Endothelial cell (in vitro differentiated cells): ENCODE measurements at places on chromosomes 4 and X. TPM values are rescaled to one million over a fixed set of nuclear protein-coding genes. Genes with fewer than 3 reads are reported as not detected.

GRCh38 chrX:11770320-11770719 is 12.3 kb downstream of the MSL3 start:
- peak; percentile 9 for DNase-seq

PRR32 gene
- total RNA-seq, result not detected

DNA sequence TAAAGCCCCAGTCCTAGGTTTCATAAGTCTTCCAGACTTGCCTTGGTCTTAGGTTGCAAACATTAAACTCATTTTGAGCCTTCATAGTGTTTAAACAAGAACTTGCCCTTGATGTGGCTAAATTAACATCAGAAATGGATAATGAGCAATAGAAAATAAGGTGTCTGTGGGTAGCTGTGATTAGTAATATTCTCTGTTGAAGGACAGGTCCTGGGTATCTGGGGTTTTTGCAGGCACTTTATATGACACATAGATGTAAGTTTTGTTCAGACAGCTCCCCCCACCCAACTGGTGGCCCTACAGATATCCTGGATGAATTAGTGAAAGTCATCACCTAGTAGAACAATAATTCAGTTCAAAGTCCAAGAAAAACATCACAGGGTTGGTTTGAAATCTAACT is 272.5 kb downstream of the PTTG2 start:
- no peak for DNase-seq

GRCh38 chr4:184355111-184355604 is 119.2 kb downstream of the IRF2 start:
- DNase-seq, result peak; percentile 72

- no peak for DNase-seq
Measured at GRCh38 chrX:34379891-34380290, 247.8 kb upstream of the FAM47A start.

GRCh38 chr4:142091691-142092182 is 455.4 kb downstream of the IL15 start:
- DNase-seq, result no peak

GRCh38 chr4:57249083-57249482 is 138.9 kb upstream of the IGFBP7 start:
- DNase-seq, result no peak

DNA sequence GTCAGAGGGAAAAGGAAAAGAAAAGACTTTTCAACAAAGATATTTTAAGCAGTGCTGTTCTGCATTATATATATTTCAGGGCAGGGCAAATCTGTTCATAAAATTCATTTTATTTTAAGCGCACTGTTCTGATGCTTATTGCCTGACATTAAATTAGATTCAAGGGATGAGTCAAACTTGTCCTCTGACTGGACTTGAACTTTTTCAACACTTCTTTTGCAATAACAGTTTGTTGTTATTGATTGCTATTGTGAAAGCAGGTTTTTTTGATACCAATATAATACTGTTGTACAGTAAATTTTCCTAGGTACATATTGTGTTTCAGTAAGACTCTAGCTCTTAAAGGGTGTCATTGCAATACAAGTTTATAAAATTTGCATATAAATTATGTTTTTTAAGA is 481.3 kb downstream of the NAF1 start:
- DNase-seq, result no peak

WDR1 gene
- total RNA-seq, result 501 TPM

DNA sequence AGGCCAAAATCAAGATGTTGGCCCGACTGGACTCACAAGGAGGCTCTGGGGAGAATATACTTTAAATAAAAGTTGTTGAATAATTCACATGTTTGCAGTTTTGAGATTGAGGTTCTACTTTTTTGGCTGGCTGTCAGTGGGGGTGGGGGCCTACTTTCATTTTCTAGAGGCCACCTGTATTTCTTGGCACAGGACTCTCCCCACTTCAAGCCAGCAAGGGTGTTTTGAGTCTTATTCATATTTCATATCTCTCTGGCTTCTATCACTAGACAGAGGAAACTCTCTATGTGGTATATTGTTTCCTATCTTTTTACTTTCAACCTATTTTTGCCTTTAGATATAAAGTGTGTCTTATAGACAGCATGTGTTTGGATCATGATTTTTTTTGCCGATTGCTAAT is 266.4 kb downstream of the PRR32 start:
- DNase-seq, result no peak

- no peak for DNase-seq
Measured at GRCh38 chr4:126081336-126081735, 766.6 kb downstream of the FAT4 start.

DUX4 gene
- total RNA-seq, result 0.49 TPM

CXCL13 gene
- total RNA-seq, result not detected

DNA sequence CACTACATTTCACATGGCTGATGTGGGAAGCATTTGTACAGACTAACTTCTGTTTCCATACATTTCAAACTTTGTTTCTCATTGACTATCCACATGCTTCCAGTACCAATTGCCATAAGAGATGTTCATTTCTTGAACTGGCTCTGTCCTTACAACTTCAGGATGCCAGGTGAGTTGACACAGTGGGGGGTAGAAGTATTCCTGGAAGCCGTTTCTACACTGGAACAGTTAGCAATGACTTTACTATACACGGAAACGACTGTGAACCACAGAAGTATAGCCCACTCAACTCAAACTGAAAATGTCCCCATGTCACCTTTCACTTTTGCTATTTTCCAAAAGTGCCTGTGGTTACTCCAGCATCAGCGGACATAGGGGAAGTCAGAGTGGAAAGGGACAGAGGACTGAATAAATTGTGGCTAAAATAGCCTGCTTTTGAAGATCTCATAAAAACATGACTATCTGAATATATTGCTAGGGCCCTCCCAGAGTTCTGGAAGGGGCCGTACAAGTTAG is 38.0 kb upstream of the DSPP start:
- no peak for DNase-seq

GRCh38 chr4:3399277-3400194 is 42.2 kb upstream of the HGFAC start:
- DNase-seq, result no peak

- DNase-seq, result no peak
Measured at GRCh38 chr4:183837222-183837621, 67.9 kb upstream of the STOX2 start.

SLITRK2 gene
- 0.10 TPM for total RNA-seq

- DNase-seq, result no peak
Measured at GRCh38 chrX:9861711-9862110, 75.5 kb downstream of the SHROOM2 start.

PTPN13 gene
- total RNA-seq, result 5.6 TPM

GRCh38 chr4:86919561-86920223 is 15.1 kb upstream of the AFF1 start:
- no peak for DNase-seq

GRCh38 chr4:139593091-139593564 is 37.1 kb upstream of the SETD7 start:
- no peak for DNase-seq

SYTL4 gene
- total RNA-seq, result 3.9 TPM

DNA sequence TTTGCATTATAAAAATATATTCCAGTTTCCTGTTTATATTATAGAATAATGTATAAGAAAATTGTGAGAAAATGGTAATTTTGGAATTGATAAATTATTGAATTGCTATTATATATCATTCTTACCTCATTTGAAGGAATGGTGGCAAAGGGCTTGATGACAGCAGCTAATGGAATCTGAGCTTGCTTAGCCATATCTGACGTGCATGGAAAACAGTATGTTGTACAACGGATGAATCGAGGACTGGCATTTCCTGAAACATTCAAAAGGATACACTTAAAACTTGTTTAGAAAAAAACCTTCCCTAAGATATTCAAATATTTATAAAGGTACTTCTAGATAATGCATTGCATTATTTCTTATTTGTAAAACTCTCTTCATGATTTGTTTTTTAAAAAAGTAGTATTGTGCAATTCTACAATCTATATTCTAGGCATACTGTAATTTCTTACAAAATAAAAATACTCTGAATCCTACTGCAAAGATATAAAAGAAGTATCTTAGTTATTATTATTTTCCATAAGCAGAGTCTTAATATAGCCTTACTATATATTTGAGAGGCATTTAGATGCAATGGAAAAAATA is 38.3 kb downstream of the SEC24D start:
- DNase-seq, result no peak

GRCh38 chr4:37452952-37453280 is 208.4 kb downstream of the NWD2 start:
- peak; percentile 49 for DNase-seq

DNA sequence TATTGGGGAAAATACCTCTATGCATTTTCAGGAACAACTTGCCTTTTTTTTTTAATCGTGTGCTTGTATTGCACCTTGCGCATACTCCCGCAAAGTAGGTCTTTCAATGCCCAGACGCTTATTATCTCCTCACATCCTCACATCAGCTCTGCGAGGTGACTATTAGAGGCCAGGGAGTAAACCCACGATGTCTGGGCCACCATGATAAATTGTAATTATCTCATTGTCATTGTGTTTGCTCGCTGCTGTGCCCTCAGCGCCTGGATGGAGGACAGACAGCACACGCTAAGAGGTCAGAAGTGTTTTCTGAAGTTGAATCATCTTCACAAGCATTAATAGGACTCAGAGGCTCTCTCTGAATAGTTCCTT is 1.0 kb upstream of the RELL1 start:
- no peak for DNase-seq

GRCh38 chr4:25949173-25949748 is 35.2 kb downstream of the SMIM20 start:
- DNase-seq, result no peak

NXF2 gene
- total RNA-seq, result 0.67 TPM

DNA sequence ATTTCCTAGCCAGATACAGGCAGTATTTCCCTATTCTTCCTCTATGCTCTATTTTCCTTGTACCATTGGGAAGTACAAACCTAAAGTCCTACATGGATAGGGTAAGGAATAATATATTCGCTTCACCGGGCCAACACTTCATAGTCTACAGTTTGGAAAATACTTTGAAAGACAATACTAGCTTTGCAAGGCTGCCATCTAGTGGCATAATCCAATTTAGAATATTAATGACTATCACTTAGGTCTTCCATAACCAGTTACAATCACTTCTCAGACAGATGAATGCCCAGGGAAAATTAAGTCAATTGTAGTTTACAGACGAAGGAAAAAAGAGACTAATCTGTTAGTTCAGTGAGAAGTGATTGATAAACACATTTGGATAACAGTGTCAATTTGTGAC is 141.0 kb upstream of the FAM47C start:
- DNase-seq, result peak; percentile 4

- DNase-seq, result no peak
Measured at GRCh38 chr4:167222099-167222498, 12.2 kb downstream of the SPOCK3 start.

DNA sequence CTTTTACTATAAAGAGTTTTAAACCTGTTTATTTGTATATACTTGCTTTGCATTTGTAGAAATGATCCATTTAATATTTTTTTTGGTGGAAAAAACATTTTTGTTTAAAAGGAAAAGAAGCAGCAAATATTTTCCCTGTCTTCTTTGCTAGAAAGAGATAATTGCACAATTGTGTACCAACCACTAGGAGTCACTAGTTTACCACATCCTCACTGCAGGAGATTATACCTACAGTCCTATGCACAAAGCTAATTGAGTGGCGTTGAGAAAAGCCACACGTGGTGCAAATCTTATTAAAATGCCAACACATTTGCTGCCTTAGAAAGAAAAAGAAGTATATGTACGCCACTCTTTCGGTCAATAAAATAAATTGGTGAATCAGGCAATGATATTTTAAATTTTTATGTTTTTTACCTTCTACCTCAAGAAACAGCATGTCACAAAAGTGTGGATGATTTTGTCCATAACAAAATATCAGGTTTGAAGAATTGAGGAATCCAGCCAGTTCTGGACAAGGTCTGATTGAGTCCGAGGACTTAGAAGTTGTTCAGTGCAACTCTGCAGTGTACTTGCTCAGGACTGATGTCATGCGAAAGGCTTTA is 102.9 kb downstream of the GRXCR1 start:
- DNase-seq, result no peak

PPP4R3C gene
- total RNA-seq, result not detected

HTRA3 gene
- total RNA-seq, result 1.7 TPM

GRCh38 chr4:47374477-47374876 is 89.0 kb downstream of the COMMD8 start:
- no peak for DNase-seq

DNA sequence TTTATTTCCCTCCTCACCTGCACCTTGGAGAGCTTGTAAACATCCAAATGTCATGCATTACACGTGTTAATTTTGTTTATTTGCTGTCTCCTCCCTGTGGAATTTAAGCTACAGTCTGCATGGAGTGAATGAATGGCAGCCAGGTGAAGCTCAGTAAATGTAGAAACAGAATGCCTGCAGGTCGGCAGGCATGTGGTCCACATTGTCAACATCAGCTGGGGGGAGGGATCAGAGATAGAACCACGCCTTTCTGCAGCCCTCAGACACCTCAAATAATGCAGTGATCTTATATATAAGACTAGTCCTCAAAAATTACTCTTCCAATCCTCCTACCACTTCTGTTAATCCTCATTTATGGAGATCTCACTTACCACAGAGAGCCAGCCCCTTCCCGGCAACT is 131.2 kb upstream of the KIT start:
- DNase-seq, result no peak

HSFX4 gene
- total RNA-seq, result not detected

GRCh38 chrX:69506617-69507499 is 2.7 kb downstream of the NALF2 start:
- DNase-seq, result no peak

RS1 gene
- total RNA-seq, result not detected

KLB gene
- total RNA-seq, result not detected

DNA sequence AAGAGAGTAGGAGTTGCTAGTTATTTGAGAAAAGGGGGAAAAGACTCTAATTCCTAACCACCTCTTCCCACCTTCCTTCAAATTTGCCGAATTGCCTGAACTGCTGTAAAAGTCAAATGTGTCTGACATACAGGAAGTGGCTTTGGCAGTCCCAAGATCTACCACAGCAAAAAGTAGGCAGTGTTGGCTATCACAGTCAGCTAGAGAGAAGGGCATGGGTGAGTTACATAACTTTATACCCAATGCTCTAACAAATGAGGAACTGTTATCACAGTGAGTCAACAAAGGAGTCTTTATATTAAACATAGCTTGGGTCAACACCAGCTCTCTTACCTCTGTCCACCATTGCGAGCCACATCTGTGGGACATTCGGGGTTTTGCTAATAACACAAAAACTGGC is 2.4 kb upstream of the MBNL3 start:
- DNase-seq, result no peak

DNA sequence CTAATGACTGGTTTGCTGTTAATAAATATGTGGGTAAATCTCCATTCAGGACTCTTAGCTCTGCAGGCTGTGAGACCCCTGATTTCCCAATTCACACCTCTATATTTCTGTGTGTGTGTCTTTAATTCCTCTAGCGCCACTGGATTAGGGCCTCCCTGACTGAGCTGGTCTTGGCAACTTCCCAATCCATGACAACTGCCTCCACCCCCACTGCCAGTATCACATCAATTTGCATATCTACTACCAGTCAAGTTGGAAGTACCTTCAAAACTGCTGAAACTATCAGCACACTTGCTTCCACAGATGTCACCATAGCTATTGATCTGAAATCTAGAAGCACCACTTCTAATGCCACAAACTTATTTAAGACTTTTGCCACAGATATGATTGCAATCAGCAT is 27.6 kb downstream of the OPRPN start:
- no peak for DNase-seq

C4orf51 gene
- not detected for total RNA-seq

GRCh38 chr4:111636961-111637585 is 508.2 kb upstream of the FAM241A start:
- no peak for DNase-seq

PLK4 gene
- 12.6 TPM for total RNA-seq

NDNF gene
- 33.3 TPM for total RNA-seq

GRCh38 chr4:184513802-184514120 is 39.4 kb upstream of the IRF2 start:
- DNase-seq, result no peak
